ENCODE measurements at places on chromosomes 11 and 22.

GRCh38 chr11:19632499-19632834 is 80.2 kb upstream of the NAV2 start:
- DNase-seq, result no peak

GRCh38 chr11:105046898-105047579 is 1.9 kb upstream of the CARD16 start:
- no peak for DNase-seq

DNA sequence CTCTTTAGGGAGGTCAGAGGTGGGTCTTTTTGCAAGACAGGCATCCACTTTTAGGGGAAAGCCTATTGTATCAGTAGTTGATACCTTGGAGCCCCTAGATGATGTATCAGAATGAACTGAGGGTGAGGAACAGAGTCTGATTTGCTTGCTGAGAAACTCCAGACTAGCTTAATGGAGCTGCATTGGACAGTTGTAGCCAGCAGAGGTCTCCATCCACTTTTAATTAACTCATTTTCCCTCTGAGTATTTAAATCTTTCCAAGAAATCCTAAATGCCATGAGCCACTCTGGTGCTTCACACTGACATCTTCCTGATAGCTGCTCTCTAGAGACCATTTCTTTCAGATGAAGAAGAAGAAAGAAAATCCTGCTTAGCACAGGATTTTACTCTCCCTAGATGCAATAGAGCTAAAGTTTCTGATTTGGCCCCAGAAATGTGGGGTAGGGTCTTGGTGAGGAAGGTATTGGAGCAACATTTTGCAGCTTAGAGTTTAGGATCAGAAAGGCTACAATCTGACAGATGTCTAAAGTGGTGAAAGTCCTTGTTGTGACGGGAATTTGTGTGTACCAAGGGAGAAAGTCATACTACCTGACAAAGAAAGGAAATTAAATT is 38.0 kb downstream of the EXT2 start:
- DNase-seq, result no peak

GRCh38 chr11:1772270-1773130 is 8.8 kb upstream of the CTSD start:
- DNase-seq, result no peak

DNA sequence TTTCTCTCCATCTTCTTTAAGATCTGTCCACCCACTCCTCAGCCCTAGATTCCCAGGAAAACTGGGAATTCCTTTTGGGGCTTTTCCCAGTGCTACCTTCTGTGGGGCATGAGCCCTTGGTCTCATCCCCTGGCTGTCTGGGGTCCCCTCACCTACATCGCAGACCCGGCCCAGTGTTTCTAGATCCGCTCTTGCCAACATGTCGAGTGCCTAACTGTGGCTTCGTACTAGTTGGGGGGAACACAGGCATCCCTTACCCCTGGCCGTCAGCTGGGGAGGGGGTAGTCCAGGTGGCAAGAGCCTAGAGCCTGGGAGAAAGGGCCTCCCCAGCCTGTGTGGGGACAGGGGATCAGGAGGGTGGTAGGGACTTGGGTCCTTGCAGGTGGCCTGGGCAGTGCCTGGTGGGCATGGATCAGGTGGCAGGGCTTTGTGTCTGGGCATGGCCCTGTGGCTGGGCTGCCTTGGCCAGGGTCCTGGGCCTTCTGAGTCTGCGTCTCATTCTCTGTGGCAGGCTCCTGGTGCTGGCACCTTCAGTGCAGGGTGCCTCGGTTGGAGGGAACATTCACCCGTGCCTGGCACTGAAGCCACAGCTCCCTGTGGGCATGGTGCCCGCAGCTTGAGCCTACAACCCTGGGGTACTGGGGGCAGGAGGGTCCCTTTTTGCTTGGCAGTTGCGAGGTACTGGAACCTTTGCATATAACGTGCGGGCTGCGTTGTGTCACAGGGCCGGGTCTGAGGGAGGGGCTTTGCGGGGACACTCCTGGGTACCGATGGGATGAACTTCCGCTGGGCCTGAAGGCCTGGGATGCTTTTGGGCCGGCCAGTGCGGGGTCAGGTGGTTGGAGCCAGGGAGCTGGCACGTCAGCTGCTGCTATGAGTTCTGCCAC is 4.1 kb downstream of the KCNQ1 start:
- DNase-seq, result no peak

GRCh38 chr11:83815736-83816135 is 529.6 kb upstream of the CCDC90B start:
- no peak for DNase-seq

GRCh38 chr11:43905813-43906241 is 25.2 kb downstream of the ALKBH3 start:
- DNase-seq, result no peak

- DNase-seq, result no peak
These were observed 590 bp downstream of the NNMT start for GRCh38 chr11:114296605-114297372.

DNA sequence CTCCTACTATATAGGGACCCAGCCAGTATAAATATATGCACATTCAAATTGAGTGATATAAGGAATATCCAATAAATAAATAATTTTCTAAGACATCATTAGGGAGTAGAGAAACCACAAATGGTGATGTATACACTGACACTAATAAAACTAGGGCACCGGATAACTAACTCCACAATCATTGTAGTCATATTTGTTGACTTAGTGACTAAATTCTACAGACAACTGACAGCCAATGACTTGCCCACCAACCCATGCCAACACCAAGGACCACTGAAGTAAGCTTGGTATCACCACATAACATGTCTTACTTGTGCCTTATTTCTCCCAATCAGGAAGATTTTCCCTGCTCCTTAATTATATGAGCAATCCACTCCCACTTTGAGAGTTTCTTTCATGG is 139.6 kb upstream of the TRPC6 start:
- DNase-seq, result no peak

- no peak for DNase-seq
These were observed 6.5 kb upstream of the IL10RA start for GRCh38 chr11:117979481-117980211.

DNA sequence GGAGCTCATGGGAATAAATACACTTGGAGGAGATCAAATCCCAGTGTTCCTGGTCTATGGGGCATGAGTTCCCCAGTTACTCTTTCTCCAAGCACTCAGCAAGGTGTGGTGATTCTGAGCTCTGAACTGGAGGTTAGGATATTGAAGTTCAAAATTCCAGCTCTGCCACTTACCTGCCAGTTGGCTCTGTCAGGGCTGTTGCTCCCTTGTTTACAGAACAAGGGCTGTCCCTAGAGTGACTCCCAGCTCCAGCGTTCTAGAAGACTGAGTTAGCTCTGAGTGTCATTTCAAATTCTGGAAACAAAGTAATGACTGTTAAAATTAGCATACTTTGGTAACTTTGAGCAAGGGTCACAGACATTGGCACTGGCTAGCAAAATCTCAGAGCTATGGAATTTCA is 69.7 kb upstream of the ZBED5 start:
- DNase-seq, result no peak

GRCh38 chr22:31637891-31638618 is 24.0 kb downstream of the PISD start:
- no peak for DNase-seq

- no peak for DNase-seq
These were observed 761.1 kb downstream of the BRD1 start for GRCh38 chr22:49066619-49067018.

GRCh38 chr11:44367452-44367851 is 57.5 kb upstream of the ALX4 start:
- no peak for DNase-seq

DNA sequence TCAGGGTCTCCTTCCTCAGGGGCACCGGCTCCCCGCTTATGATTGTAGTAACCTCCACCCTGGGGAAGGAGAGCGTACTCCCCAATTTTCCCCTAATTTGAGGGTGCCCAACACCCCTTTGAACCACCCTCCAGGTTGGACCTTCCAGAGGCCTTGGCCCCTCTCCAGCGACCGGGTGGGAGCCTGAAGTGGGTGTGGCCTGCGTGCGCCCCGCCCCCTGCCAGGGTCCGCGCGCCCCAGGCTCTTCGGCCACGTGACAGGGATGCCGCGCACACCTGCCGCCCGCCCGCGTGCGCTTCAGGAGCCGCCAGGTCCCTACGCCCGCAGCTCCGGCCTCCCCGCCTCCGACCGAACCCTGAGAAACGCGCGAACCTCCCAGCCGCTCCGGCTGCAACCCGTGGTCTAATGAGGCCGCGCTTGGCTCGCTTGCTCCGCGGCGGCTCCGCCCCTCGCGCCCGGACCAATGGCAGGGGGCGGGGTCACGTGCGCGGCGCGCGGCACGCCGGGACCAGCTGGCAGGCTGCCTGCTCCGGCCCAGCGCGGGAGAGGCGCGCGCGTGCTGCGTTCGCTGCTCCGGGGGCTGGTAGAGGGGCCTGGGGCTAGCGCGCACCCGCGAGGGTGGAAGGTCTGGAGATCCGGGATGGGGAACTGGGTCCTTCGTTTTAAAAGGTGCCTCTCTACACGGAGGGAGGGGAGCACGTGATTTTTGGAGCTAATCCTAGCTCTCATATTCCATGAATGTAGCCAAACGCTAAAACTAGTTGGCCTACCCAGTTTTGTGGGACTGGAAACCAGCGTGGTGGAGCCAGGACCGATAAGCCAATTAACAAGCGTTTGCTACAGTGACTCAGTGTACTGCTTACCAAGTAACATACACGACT is at the start of gene FOXRED2:
Gene FOXRED2 (minus strand): TSS at position 404 of the 881 bp plus-strand sequence. CDS start 618 bp downstream, outside the sequence.
- DNase-seq, result peak; percentile 75

GRCh38 chr11:41102471-41102870 is 357.0 kb downstream of the LRRC4C start:
- DNase-seq, result no peak

GRCh38 chr11:92703449-92703830 is 266.0 kb upstream of the MTNR1B start:
- DNase-seq, result no peak

- no peak for DNase-seq
These were observed 100.8 kb upstream of the TTC12 start for GRCh38 chr11:113213549-113213948.

DNA sequence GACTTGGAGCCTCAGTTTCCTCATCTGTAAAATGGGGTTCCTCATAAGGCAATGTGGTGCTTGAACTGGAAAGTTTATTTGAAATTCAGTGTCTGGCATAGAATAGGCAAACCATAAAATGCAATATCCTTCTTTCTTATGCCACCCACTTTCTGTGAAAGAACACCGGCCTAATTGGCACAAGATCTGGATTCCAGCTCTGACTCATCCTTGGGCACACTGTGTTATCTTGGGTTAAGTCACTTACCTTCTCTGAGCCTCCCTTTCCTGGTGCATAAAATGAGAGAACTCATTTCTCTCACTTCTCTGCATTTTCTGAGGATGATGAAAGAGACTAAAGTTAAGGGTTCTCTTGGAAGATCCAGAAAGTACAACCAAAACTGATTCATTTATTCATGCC is 5.1 kb downstream of the INSC start:
- DNase-seq, result no peak

- DNase-seq, result no peak
These were observed at the start of gene SLC43A1 for GRCh38 chr11:57515332-57516060. SLC43A1 (minus strand) TSS chr11:57515702; CDS start chr11:57514111, 1,591 bp downstream.

GRCh38 chr11:44305470-44306051 is 4.4 kb downstream of the ALX4 start:
- DNase-seq, result no peak

- DNase-seq, result no peak
These were observed 52.1 kb upstream of the NFRKB start for GRCh38 chr11:129947474-129947873.

GRCh38 chr11:34890812-34891211 is 25.4 kb downstream of the APIP start:
- DNase-seq, result no peak

- DNase-seq, result no peak
These were observed 7.3 kb upstream of the SYCE3 start for GRCh38 chr22:50569896-50570535.

DNA sequence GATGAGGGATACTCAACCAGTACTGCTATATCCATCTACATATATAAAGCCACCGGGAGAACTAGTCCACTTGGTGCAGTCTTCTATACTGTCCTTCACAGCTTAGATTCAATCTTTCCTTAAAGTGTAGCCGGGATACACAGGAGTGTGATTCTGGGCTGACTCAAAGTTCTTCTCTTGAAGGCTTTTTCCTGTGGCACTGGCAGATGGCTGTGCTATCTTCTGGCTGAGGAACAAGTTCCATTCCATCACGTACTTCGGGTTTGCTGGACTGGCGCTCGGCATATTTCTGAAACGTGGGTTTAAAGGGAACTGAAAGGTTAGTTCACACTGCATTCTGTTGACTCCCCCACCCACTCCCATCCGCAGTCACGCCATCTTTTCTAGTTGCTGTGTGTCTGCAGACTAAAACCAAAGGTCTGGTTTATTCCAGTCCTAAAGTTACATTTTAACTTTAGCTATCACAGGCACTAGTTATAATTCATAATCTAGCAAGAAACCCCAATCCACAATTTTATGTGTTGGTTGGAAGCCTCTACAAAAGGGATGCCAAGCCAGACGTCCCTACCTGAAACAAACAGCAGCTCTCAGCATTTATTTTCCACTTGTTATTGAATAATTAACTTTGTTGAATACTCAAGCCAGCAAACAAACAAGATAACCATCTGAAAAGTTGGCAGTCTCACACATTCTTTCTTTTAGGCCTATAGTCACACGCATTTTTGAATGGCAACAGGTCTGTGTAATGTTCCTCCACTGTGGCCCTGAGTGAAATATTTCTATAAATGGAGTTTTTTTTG is 7.5 kb upstream of the C11orf65 start:
- DNase-seq, result no peak

- DNase-seq, result no peak
These were observed 31.7 kb upstream of the TMPRSS4 start for GRCh38 chr11:118045191-118045590.

GRCh38 chr11:128599729-128600128 is 12.4 kb upstream of the ETS1 start:
- no peak for DNase-seq

GRCh38 chr11:57248780-57249383 is 11.8 kb upstream of the APLNR start:
- DNase-seq, result no peak

- DNase-seq, result no peak
These were observed 135.2 kb upstream of the NAV2 start for GRCh38 chr11:19577391-19577975.

GRCh38 chr11:9568854-9569587 is 4.4 kb upstream of the WEE1 start:
- DNase-seq, result no peak

- DNase-seq, result no peak
These were observed 11.1 kb upstream of the VPS37C start for GRCh38 chr11:61172356-61172755.

GRCh38 chr11:85745626-85746025 is 59.6 kb upstream of the CCDC89 start:
- no peak for DNase-seq

GRCh38 chr22:36224245-36224644 is 15.1 kb downstream of the APOL2 start:
- no peak for DNase-seq

- no peak for DNase-seq
These were observed 9.0 kb downstream of the RCOR2 start for GRCh38 chr11:63907808-63908530.
